Smooth muscle cell of the coronary artery (primary cell): ENCODE measurements at places on chromosomes 7 and 10. TPM values are rescaled to one million over a fixed set of nuclear protein-coding genes. Genes with fewer than 3 reads are reported as not detected.

Gene GRID2IP
- not detected in 2 replicates for total RNA-seq

Gene PNLIPRP2
- not detected in 2 replicates for total RNA-seq

Gene MMP21
- 0.30 TPM in 1 of 2 replicates, not detected in the other for total RNA-seq

Gene NEUROD6
- not detected in 2 replicates for total RNA-seq

Gene COL28A1
- total RNA-seq, result not detected in 2 replicates

Gene CHST3
- total RNA-seq, result 15.3 and 32.2 TPM in 2 replicates

Gene SPDYE6
- 0.23 TPM in 1 of 2 replicates, not detected in the other for total RNA-seq

Gene GFRA1
- total RNA-seq, result under 0.01 and 0.35 TPM in 2 replicates

Gene GPR15LG
- not detected in 2 replicates for total RNA-seq
